ENCODE measurements at places on chromosomes 4 and X.

- H3K36me3 ChIP-seq: no peaks in the 10 kb centered on the region
- no peak overlapping the region for H3K4me3 ChIP-seq
- peaks cover 10% of the 10 kb centered on the region for H3K4me1 ChIP-seq
- DNase-seq: no peak
- peaks cover 4% of the 10 kb centered on the region for H3K27me3 ChIP-seq
These were observed 276.8 kb downstream of the FBXW7 start for GRCh38 chr4:152258804-152259708.

- no peaks in the 10 kb centered on the region for H3K36me3 ChIP-seq
- H3K27me3 ChIP-seq: peaks cover 17% of the 10 kb centered on the region
- H3K4me1 ChIP-seq: peaks cover 32% of the 10 kb centered on the region
- H3K27ac ChIP-seq: no peak overlapping the region
- H3K4me3 ChIP-seq: no peak overlapping the region
- DNase-seq: no peak
These were observed 3.6 kb upstream of the SLC9A6 start for GRCh38 chrX:135981668-135982067.

DNA sequence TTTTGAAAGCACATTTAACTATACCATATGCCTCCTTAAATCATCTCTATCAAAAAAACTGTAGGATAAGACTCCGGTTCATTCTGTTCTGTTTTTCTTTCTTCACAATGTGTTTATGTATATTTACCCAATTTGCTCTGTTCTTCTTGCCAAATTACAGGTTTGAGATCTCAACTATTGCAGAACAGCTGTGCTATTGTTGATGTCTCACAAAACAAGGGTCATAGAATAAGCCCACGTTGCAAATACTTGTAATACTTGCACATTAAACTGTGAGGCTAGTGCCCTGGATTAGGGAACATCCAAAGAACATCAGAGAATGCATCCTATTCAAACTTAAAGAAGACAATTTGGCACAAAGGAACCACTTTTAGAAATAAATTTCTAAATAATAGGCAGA is 45.4 kb downstream of the ANTXR2 start:
- no peak overlapping the region for H3K4me3 ChIP-seq
- no peaks in the 10 kb centered on the region for H3K4me1 ChIP-seq
- H3K27ac ChIP-seq: no peak overlapping the region
- no peak for DNase-seq
- no peaks in the 10 kb centered on the region for H3K27me3 ChIP-seq

- peaks cover 8% of the 10 kb centered on the region for H3K27me3 ChIP-seq
- no peak overlapping the region for H3K4me3 ChIP-seq
- no peak for DNase-seq
- H3K36me3 ChIP-seq: no peaks in the 10 kb centered on the region
- no peaks in the 10 kb centered on the region for H3K4me1 ChIP-seq
- H3K27ac ChIP-seq: no peak overlapping the region
These were observed 14.1 kb upstream of the SMIM43 start for GRCh38 chr4:121778991-121779628.

Measured in immature natural killer cell (primary cell).